Stimulated activated CD4-positive, alpha-beta T cell treated with anti-CD3 and anti-CD28 coated beads, Interleukin-1b, Interleukin-23, amount 100 ng/mL, for 4 hours (primary cell): ENCODE measurements at places on chromosomes 12 and 14.

DNA sequence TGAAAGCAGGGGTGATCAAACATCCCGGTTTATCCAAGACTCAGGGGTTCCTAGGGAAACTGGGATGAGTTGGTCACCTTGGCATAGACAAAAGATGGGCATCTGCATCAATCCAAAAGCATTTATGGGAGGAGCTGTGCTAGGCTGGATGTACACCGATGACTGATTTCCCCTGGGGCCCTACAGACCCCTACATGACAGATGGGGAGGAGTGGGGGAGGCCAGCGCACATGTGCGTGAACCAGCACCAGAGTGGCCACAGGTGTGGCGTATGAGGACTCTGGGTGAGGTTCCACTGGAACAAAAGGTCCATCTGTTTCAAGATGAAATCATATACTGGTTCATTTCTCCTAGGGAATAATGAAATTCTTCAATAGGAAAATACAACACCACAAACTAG, 210.4 kb downstream of the ITPR2 start:
- no peak for DNase-seq

- peak; percentile 10 for DNase-seq
Observed at GRCh38 chr12:10140001-10140400, 10.0 kb upstream of the CLEC7A start.

- DNase-seq, result no peak
Observed at GRCh38 chr12:93347054-93347785, 30.5 kb upstream of the NUDT4 start.

GRCh38 chr12:94111302-94111701, 37.1 kb upstream of the PLXNC1 start:
- no peak for DNase-seq

GRCh38 chr14:28681681-28682080, 84.9 kb upstream of the FOXG1 start:
- DNase-seq, result no peak

DNA sequence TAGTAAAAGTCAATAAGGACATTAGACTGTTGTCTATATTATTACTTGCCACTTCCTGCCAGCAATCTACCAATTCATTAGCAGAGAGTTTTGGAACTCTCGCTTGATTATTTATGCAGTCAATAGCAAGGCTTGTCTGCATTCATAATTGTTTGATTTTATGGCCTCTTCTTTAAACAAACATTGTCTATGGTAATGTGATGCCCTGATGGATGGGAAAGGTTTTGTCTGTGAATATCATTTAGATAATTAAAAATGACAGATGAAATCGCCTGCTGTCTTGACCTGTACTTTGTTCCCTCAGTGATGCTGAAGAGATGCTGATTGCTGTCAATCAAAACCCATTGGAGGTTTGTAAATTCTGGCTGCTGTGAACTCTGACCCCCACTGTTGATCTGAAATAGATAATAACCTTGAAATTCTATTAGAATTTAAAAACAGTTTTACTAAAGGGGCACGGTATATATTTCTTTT, 455.3 kb downstream of the NPAS3 start:
- DNase-seq, result no peak

- no peak for DNase-seq
Observed at GRCh38 chr14:99378782-99379214, 101.9 kb downstream of the SETD3 start.

- no peak for DNase-seq
Observed at GRCh38 chr14:68814238-68814538, 21.3 kb upstream of the ZFP36L1 start.

GRCh38 chr14:51335961-51336723, 96.1 kb downstream of the TMX1 start:
- DNase-seq, result no peak

DNA sequence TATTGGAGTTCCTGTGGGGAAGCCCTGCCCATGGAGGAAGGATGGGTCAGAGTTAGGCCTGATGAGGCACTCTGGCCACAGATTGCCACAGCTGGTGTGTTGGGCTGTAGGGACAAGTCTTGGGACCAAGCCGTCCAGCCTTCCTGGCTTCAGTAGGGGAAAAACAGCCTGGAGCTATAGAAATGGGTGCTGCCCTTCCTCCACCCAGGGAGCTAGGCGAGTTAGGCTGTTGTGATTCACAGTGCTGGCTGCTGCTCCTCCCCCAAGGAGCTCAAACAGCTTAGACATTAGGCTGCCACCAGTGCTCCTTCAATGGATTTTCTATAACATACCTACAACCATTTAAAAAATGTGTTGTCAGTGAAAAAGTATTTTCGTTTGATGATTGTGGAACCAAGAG, 274.3 kb downstream of the RPL10L start:
- no peak for DNase-seq

DNA sequence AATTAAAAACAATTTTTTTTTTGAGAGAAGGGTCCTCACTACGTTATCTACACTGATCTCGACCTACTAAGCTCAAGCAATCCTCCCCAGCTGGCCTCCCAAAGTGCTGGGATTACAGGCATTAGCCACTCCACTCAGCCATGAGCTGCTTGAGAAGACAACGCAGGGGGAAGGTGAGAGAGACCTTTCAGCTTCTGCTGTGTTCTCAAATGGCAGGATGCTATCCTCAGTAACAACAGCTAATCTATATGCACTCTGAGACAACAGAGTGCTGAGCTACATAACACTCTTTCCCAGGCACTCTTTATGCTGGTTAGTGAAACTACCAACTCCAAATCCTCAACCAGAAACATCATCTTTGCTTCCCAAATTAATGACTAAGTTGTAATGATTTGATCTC, 526.1 kb downstream of the CCER1 start:
- DNase-seq, result no peak

- no peak for DNase-seq
Observed at GRCh38 chr14:37457334-37457733, 137.7 kb downstream of the FOXA1 start.

DNA sequence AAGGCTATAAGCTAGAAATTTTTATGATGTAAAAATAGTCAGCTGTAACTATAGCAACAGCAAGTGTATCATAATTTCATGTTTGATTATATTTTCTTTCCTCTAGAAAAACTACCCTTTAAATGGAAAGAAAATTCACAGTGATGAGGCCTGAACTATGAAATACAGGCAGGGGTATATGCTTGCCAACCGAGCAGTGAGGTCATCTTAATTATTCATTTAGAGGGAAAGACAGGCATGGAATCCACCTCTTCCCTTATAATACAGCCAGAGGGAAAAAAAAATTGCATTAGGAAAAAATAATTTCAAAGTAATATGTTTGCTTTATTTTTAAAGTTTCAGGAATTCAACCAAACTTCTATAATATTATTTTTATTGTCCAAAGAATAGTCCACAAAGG, 139.8 kb downstream of the EPS8 start:
- no peak for DNase-seq

- DNase-seq, result no peak
Observed at GRCh38 chr12:4418913-4419312, 26.7 kb downstream of the FGF6 start.

DNA sequence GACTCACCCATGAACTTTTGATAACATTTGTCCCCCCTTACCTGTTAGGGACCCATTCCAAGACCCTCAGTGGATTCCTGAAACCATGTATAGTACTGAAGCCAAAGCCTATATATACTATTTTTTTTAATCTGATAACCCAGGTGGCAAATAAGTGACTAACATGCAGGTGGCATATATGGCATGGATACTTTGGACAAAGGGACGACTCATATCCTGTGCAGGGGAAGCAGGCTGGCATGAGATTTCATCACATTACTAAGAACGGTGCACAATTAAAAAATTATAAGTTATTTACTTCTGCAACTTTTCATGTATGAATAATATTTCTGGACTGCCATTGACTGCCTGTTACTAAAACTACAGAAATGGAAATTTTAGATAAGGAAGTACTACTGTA, 880.1 kb upstream of the FBXO33 start:
- no peak for DNase-seq

- DNase-seq, result no peak
Observed at GRCh38 chr12:26749781-26750180, 83.2 kb downstream of the ITPR2 start.

DNA sequence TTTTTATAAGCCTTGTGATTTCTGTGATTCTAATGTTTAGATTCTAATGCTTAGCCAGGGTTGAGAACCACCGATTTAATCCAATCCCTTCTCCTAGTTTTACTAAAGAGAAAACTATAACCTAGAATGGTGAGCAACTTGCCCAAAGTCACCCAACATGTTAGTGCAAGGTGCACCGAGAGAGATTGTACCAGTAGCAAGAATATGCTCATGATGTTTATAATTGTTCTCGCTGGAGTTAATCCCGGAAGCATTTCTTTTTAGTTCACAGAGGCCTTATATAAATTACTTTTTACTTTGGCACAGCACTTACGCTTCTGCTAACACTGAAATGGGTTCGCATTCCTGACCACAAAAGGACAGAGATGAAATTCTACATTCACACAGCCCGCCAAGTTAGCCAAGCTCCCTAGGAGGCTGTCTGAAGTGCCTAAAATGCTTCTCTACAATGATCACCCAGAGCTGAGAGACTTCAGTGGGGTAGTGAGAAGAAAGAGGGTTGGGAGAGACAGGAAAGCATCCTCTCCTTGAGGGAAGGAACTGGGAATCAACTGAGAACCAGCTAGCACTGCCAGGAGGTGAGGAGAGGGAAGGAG, 579 bp upstream of the BLOC1S1 start:
- DNase-seq, result no peak

DNA sequence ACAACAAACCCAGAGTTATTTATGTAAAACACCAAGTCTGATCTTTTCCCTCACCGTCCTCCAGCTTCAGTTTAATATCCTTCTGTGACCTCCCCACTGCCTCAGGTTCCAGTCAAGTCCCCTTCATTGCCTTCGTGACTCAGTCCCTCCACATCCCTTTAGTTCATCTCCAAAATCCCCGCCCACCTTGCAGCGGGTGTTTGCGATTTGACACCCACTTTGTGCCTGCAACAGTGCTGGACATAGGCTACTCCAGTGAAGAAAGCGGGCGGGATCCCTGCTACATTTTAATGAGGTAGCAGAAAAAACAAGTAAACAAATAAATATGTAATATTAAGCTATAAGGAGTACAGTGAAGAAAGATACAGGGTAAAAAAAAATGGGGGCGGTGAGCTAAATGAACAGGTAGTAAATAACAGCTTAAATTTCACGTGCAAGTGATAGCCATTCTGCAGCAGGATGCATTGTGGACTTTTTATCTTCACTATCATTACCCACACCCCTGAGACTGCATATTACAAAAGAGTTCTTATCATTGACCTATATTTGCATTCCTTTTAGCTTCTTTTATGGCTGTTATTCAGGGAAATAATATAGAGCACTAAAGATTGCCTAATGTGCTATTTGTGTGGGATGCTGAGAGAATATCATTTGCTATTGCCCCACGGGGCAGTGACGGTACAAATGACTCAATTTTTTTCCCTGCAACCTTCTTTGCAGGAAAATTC, 222.8 kb upstream of the NUDT4 start:
- DNase-seq, result no peak

- DNase-seq, result no peak
Observed at GRCh38 chr14:61652526-61653262, 42.6 kb upstream of the HIF1A start.

- no peak for DNase-seq
Observed at GRCh38 chr14:70641548-70642302, at the start of gene TTC9. Gene TTC9, plus strand, starts transcription at chr14:70641916. Its CDS starts 214 bp downstream, at chr14:70642130.

GRCh38 chr14:96255501-96256366, at the start of gene BDKRB1:
Gene BDKRB1, plus strand, starts transcription at chr14:96256210. Its CDS starts 7,473 bp downstream, at chr14:96263683.
- no peak for DNase-seq

- peak; percentile 21 for DNase-seq
Observed at GRCh38 chr14:106530423-106531107, 1004.2 kb downstream of the TMEM121 start.

- no peak for DNase-seq
Observed at GRCh38 chr12:124188561-124189405, 106.1 kb upstream of the RFLNA start.

- peak; percentile 14 for DNase-seq
Observed at GRCh38 chr12:38771871-38772270, 133.5 kb downstream of the CPNE8 start.

- DNase-seq, result no peak
Observed at GRCh38 chr14:76881348-76881747, 55.1 kb downstream of the LRRC74A start.

GRCh38 chr12:19804737-19805136, 365.4 kb downstream of the AEBP2 start:
- no peak for DNase-seq

DNA sequence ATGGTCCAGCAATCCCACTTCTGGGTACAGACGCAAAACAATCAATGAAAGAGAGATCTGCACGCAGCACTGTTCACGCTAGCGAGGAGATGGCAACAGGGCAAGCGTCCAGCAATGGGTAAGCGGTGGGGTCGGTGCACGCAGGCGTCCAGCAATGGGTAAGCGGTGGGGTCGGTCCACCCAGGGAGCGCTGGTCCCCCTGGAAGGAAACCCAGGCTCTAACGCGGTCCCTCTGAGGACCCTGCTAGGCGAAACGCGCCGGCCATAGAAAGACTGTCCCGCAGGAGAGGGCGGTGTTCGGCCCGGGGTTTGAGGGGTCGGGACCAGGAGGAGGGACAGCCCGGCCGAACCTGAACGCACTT, 618 bp upstream of the PGAM5 start:
- no peak for DNase-seq

DNA sequence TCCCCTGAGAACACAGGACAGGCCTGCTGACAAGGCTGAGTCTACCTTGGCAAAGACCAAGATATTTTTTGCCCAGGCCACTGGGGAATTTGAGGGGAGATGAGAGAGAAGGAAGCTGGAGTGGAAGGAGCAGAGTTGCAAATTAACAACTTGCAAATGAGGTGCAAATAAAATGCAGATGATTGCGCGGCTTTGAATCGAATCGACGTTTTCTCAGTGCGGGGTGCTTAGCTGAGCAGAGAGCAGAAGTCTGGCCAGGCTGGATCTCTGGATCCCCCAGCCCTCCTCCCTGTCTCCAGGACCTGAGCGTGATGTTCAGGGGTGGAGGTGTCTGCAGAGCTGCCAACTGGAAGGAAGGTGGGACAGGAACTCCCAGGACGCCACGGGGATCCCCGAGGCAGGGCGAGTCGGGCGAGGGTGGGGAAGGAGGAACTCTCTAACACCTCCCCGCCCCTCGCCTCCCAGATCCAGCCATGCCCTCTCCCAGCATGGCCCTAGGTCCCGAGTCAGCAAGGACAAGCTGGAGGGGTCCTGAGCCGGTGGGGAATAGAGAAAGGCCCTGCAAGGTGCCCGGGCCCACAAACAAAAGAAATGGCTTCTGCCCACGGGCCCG, 527 bp upstream of the CARMIL3 start:
- no peak for DNase-seq

- DNase-seq, result peak; percentile 94
Observed at GRCh38 chr14:22556021-22556989, 32.7 kb downstream of the DAD1 start.
